ENCODE measurements at places on chromosomes 13 and 19. TPM values are rescaled to one million over a fixed set of nuclear protein-coding genes. Genes with fewer than 3 reads are reported as not detected.

The GTF2F2 gene
- polyA plus RNA-seq = 7.9 TPM

The CEACAM19 gene
- polyA plus RNA-seq = not detected

The TJP3 gene
- 23.4 TPM for polyA plus RNA-seq

The SHISA7 gene
- not detected for polyA plus RNA-seq

The GRK1 gene
- polyA plus RNA-seq = not detected

The LMTK3 gene
- not detected for polyA plus RNA-seq

The CNFN gene
- 0.96 TPM for polyA plus RNA-seq

The RNF225 gene
- not detected for polyA plus RNA-seq

The RASGRP4 gene
- polyA plus RNA-seq = 0.31 TPM

The FFAR3 gene
- not detected for polyA plus RNA-seq
